T-cell (primary cell): ENCODE measurements at places on chromosomes 6 and 20. TPM values are rescaled to one million over a fixed set of nuclear protein-coding genes. Genes with fewer than 3 reads are reported as not detected.

The CCN5 gene
- total RNA-seq, result not detected

The PRKN gene
- total RNA-seq, result 6.1 TPM

The KHDRBS2 gene
- total RNA-seq, result not detected

The DEFB124 gene
- total RNA-seq, result not detected

GRCh38 chr6:168815229-168815628 lies 374.2 kb downstream of the SMOC2 start:
- no peak overlapping the region for H3K27ac ChIP-seq
- H3K4me3 ChIP-seq, result no peak overlapping the region
- H3K4me1 ChIP-seq, result no peaks in the 10 kb centered on the region

- H3K27me3 ChIP-seq, result peaks cover 2% of the 10 kb centered on the region
- peak within 1 kb of the TSS; percentile 65 for H3K4me3 ChIP-seq
- DNase-seq, result no peak
- no peak within 1 kb of the TSS for H3K27ac ChIP-seq
These were observed at the start of gene COL11A2 for GRCh38 chr6:33192105-33192646. TSS of gene COL11A2 (minus strand) at chr6:33192467. CDS start at chr6:33192240, 227 bp downstream.

- H3K27me3 ChIP-seq, result no peaks in the 10 kb centered on the region
- H3K4me1 ChIP-seq, result peaks cover 2% of the 10 kb centered on the region
- no peak overlapping the region for H3K4me3 ChIP-seq
- no peaks in the 10 kb centered on the region for H3K36me3 ChIP-seq
These were observed 147.2 kb upstream of the RPS6KA2 start for GRCh38 chr6:166774292-166774691.
